ENCODE measurements at places on chromosomes 6 and 20. TPM values are rescaled to one million over a fixed set of nuclear protein-coding genes. Genes with fewer than 3 reads are reported as not detected.

- H3K27me3 ChIP-seq: peaks cover 88% of the 10 kb centered on the region
- DNase-seq: no peak
- H3K36me3 ChIP-seq: no peaks in the 10 kb centered on the region
- H3K4me1 ChIP-seq: peaks cover 7% of the 10 kb centered on the region
These were observed 26.4 kb upstream of the BHLHE23 start for GRCh38 chr20:63032861-63033793.

- peaks cover 4% of the 10 kb centered on the region for H3K4me1 ChIP-seq
- peak; percentile 82 for DNase-seq
- H3K27me3 ChIP-seq: no peaks in the 10 kb centered on the region
- H3K36me3 ChIP-seq: no peaks in the 10 kb centered on the region
These were observed 43.4 kb upstream of the ESR1 start for GRCh38 chr6:151763938-151764680.

- no peak overlapping the region for H3K27ac ChIP-seq
- peaks cover 29% of the 10 kb centered on the region for H3K4me1 ChIP-seq
- H3K27me3 ChIP-seq: no peaks in the 10 kb centered on the region
- DNase-seq: no peak
- no peaks in the 10 kb centered on the region for H3K36me3 ChIP-seq
These were observed 3.1 kb upstream of the PCNA start for GRCh38 chr20:5122873-5123260.

DNA sequence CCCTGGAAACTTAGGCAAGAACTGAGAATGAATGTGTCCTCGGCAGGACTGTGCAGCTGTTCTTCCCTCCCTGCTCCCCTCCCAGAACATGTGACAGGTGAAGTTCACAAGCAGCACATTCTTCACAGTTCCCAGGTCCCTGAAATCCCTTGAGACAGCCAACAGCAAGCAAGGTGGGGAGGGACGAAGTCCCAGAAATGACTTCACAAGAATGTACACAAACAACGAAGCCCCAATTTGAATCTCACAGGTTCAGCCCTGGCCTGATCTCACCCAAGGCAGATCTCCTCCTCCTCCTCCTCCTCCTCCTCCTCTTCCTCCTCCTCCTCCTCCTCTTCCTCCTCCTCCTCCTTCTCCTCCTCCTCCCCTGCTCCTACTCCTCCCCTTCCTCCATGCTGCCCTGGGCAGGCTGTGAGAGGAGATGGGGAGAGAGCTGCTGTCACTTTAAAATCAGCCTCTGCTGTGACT, 32.4 kb downstream of the WRNIP1 start:
- no peaks in the 10 kb centered on the region for H3K27me3 ChIP-seq
- no peak overlapping the region for H3K27ac ChIP-seq
- peaks cover 15% of the 10 kb centered on the region for H3K4me1 ChIP-seq
- H3K36me3 ChIP-seq: no peaks in the 10 kb centered on the region
- H3K4me3 ChIP-seq: no peak overlapping the region

- no peak overlapping the region for H3K4me3 ChIP-seq
- no peak for DNase-seq
These were observed 204.9 kb upstream of the ID4 start for GRCh38 chr6:19632230-19632629.

DNA sequence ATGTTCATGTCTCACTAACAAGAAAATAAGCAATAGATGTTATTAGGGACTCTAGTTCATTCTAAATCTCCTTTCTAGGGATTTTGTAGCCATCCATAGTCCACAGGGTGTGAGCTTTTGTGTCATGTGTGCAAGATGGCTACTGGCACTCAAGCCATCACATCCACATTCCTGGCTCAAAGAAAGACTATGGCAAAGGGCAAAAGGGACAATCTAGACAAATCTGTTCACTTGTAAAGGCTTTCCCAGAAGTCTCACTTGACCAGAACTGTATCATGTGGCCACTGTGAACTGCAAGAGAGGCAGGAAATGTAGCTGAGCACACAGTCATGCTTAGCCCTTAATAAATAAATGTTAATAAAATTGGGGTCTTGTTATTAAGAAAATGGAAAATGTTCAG, 212.6 kb upstream of the EXOC2 start:
- DNase-seq: no peak
- no peaks in the 10 kb centered on the region for H3K36me3 ChIP-seq
- H3K27ac ChIP-seq: no peak overlapping the region
- no peaks in the 10 kb centered on the region for H3K27me3 ChIP-seq

- H3K4me3 ChIP-seq: no peak overlapping the region
- H3K27me3 ChIP-seq: no peaks in the 10 kb centered on the region
These were observed 12.7 kb upstream of the PPP1R3G start for GRCh38 chr6:5072440-5072839.

DNA sequence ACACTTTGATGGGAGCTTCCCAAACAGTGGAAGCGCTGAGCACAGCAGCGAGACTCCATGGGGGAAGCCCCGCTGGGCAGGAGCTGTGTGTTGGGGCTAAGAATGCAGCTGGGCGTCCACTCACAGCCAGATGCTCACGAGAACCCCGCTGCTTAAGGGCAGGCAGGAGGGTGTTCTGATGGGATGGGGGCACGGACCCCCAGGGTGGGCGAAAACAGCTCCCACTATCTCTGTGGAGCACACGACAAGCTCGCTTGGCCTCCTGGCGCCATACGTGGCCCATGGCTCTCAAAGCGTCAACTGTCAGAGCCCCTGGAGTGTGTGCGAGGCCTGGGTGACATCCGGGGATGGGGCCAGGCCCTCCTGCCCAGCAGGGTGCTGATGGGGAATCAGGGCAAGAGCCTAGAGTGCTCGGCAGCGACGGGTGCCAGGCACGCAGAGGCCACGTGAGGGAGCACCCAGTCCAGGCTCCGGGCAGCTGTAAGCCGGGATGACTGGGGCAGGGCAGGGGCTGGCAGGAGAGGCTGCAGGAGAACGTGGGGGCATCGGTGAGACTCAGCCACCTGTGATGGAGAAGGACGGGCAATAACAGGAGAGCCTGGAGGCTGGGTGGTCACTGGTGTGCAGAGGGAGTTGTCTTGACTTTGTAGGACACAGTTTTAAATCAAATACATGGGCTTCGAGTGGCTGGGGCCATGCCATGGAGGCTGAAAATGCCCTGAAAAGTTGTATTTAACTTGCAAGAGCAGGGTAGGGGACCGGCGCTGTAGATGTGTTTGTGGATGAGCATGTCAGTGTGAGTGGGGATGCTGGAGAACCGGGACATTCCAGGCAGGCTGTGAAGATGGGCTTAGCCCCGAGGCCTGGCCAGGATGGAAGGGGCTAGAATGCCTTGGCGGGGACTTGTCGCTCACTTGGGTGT, 27.3 kb downstream of the PYGB start:
- no peaks in the 10 kb centered on the region for H3K36me3 ChIP-seq
- H3K27me3 ChIP-seq: no peaks in the 10 kb centered on the region
- peak; percentile 6 for DNase-seq
- no peak overlapping the region for H3K4me3 ChIP-seq
- H3K27ac ChIP-seq: peak overlapping the region; percentile 14
- H3K4me1 ChIP-seq: peaks cover 3% of the 10 kb centered on the region

DNA sequence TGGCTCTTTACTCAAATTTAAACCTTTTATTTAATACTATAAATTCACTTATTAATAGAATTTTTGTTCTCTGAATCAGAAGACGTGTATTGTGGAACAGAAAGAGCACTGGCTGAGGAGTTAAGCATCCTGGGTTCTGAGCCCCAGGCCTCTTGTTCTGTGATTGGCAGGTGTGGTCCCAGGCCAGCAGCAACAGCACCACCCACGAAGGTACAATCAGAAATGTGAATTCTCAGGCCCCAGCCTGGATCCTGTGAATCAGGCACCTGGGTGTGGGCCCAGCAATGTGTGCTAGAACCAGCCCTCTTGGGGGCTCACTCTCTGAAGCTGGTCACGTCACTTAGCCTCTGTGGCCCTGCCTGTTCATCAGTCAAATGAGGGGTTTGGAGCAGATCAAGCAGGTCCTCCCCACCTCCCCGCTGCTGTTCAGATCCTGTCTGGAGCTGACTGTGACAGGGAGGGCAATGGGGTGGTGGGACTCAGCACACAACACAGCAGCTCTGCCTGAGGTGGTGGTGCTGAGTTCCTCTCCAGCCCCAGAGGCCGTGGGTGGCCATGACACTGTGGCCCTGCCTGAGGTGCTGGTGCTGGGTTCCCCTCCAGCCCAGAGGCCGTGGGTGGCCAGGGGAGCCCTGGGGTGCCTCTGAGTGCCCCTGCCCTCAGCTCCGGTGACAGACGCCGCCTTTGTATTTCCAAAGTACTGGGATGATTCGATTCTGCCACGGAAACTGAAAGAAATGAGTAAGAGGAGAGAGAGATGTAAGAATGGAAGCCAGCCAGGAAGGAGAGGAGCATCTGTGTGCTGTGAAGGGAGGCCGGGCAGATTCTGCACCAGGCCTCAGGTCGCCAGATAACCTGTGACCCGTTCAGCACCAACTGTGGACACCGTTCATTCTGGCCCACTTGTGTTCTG, 41.6 kb upstream of the FRMD1 start:
- no peaks in the 10 kb centered on the region for H3K36me3 ChIP-seq
- no peaks in the 10 kb centered on the region for H3K4me1 ChIP-seq
- no peak overlapping the region for H3K4me3 ChIP-seq
- H3K27me3 ChIP-seq: no peaks in the 10 kb centered on the region

GRCh38 chr6:11460837-11461661, 76.5 kb upstream of the TMEM170B start:
- H3K36me3 ChIP-seq: no peaks in the 10 kb centered on the region
- H3K27me3 ChIP-seq: no peaks in the 10 kb centered on the region
- H3K4me3 ChIP-seq: no peak overlapping the region
- peaks cover 5% of the 10 kb centered on the region for H3K4me1 ChIP-seq

Gene AIF1
- not detected for total RNA-seq

Gene FAM229B
- 8.7 TPM for total RNA-seq

Gene CTCFL
- total RNA-seq: not detected

Gene BCKDHB
- 10.9 TPM for total RNA-seq
